ENCODE measurements at places on chromosomes 13 and 19. TPM values are rescaled to one million over a fixed set of nuclear protein-coding genes. Genes with fewer than 3 reads are reported as not detected.

PHLDB3 gene
- 46.0 TPM for total RNA-seq

GRCh38 chr19:45484273-45484945, 12.4 kb downstream of the RTN2 start:
- no peak for DNase-seq

DNA sequence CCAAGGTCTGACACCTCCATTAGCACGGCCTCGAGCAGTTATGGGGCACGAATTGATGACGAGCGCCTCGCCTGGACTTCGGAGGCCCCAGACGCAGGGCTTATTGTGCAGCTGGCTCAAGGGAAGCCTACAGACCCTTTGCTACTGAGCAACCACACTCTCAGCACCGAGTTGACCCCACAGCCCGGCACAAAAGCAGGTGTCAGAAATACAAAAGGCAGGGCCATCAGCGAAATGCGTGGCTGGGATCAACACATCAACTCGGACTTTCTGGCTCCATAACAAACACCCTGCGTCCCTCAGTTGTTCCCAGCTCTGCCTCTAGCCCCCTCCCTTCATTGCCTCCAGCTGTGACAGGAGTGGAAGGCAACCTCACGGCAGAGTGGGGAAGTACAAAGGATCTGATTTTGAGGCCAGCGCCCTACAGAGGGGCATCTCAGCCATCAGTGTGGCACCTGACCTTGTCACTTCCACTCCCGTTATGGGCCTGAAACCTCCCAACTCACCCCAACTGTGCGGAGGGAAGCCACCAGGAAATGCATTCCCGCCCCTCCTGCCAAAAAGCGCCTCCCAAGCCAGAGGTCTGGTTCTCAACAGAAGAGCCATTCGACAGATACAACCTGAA, 18.0 kb downstream of the PEPD start:
- no peak for DNase-seq

DNA sequence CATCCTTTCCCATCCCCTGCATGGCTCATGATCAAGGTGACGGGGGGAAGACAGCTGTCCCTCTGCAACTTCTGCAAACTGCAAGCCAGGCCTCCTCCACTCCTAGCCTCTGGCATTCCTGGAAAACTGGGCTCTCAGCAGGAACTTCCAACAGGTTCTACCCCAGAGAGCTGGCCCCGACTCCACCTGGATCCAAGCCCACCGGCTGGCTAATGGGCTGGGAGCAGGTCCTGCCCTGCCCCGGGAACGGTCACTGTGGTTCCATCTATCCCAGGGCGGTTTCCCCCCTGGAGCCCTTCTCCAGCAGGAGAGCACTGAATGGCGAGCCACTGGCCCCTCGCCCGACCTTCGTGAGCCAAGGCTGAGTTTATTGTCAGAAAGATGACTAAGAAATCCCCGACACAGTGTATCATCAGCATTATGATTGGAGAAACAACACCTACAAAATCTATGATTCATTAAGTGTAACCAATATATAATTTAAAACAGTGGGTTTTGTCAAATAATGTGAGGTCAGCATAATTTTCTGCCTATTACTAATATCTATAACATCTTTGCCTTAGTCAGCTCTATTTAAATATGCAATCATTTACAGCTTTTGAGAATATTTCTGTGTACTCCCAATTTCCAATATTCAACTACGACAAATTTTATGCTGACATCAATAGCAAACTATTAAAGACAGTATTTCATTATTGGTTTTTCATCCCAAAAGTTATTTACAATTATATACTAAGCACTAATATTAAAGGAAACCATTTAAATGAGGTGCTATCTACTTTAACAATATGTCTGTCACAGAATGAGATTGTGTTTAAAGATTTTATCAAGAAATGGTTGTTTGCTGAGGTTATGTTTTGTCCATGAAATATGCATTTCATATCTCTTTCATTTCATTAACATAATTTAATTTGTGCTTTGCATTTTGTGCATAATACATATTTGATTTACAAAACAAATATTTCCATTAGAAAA, 133.0 kb downstream of the URI1 start:
- no peak for DNase-seq

- DNase-seq, result no peak
Measured at GRCh38 chr19:50413096-50413495, 5.6 kb upstream of the SPIB start.

IGFL2 gene
- total RNA-seq, result not detected

- DNase-seq, result no peak
Measured at GRCh38 chr19:10737722-10738121, 19.8 kb downstream of the DNM2 start.

DNA sequence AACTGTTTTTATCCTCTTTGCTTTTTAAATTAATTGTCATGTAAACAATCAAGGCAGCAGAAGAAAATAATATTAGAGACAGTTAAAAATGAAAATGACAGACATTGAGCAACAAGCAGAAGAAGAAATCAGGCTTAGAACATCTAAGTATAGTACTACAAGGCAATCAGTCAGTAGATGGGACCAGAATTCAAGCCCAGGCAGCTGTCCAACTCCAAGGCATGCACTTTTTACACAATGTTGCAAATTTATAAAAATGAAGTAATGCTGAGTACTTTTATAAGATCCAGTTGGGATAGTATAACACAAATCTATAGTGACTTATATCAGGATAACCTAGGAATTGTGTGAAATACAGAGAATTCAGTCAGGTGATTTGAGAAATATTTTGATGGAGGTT, 2815.8 kb downstream of the PCDH9 start:
- no peak for DNase-seq

GRCh38 chr19:20186174-20186573, 19.2 kb downstream of the ZNF486 start:
- no peak for DNase-seq

- DNase-seq, result no peak
Measured at GRCh38 chr13:74335370-74335769, 201.2 kb upstream of the KLF12 start.

GRCh38 chr19:40742477-40742876, 7.8 kb downstream of the ACTMAP start:
- no peak for DNase-seq

- no peak for DNase-seq
Measured at GRCh38 chr13:45411221-45411620, 7.0 kb downstream of the SLC25A30 start.

ATCAY gene
- not detected for total RNA-seq

GRCh38 chr19:48338253-48338755, 13.0 kb downstream of the EMP3 start:
- no peak for DNase-seq

HIPK4 gene
- 0.12 TPM for total RNA-seq

PODNL1 gene
- total RNA-seq, result not detected

- no peak for DNase-seq
Measured at GRCh38 chr19:16564842-16565241, 7.4 kb downstream of the SLC35E1 start.

DNA sequence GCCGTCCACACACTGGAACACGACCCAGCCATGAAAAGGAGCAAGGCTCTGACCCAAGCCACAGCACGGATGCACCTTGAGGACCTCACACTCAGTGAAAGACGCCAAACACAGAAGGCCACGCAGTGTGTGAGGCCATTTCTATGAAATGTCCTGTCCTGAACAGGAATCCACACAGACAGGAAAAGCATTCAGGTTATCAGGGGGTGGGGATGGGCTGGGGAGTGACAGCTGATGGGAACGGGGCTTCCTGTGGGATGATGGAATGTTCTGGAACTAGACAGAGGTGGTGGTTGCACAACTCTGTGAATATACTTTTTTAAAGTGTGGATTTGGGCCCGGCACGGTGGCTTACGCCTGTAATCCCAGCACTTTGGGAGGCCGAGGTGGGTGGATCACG, 30.6 kb downstream of the GPX4 start:
- no peak for DNase-seq

DNA sequence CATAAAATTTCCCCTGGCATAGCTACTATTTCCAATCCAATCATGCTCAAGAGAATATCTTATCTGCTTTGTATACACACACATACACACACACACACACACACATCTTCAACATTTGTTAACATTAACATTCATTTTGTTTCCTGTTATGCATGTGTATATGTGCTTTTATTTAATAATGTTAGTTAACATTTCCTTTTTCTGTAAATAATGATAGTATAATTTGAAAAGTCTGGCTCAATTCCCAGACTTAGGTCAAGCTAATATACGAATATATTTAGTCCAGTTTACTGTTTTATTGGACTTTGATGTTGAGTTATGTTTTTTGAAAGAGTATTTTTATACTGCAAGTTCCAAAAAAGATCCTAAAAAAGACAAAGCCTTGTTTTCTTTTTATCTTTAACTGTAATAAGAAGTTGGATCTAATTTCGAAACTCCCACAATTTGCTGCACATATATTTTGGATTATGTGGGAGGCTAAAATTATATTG, 1072.4 kb downstream of the EFNB2 start:
- no peak for DNase-seq

RASIP1 gene
- total RNA-seq, result 0.43 TPM

DNA sequence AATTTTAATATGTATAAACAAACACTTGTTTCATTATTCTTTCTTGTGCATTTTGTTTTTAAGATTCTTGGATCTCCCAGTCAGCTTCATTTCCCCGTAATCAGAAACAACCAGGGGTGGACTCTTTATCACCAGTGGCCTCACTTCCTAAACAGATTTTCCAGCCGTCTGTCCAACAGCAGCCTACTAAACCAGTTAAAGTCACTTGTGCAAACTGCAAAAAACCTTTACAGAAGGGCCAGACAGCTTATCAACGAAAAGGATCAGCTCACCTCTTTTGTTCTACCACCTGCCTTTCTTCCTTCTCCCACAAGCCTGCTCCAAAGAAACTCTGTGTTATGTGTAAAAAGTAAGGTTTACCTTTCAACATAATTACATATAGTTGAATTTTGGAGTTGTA, 44.3 kb downstream of the ZMYM2 start:
- DNase-seq, result no peak

- DNase-seq, result no peak
Measured at GRCh38 chr13:101841698-101842097, 389.2 kb downstream of the ITGBL1 start.

ZNF69 gene
- 11.6 TPM for total RNA-seq

GRCh38 chr19:14091081-14091812, 696 bp upstream of the SAMD1 start:
- DNase-seq, result peak; percentile 75

GRCh38 chr19:22604571-22605274, 29.4 kb upstream of the ZNF492 start:
- DNase-seq, result no peak

DNA sequence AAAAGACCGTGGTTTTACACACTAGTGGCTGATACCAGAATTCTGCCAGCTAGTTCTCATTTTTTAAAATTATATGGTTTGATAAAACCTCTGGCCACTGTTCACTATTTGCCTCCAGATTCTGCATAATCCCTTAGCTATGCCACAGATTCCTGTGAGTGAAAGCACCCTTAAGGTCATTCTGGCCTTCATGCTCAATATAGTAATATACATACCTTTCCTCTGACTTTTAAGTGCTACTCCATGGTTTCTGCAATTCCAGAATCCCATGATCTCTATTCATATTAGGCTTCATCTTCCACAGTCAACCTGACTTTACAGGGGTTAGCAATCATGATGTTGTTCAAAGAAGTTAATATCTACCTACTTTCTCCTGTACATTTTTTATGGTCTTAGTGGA, 274.1 kb upstream of the EDNRB start:
- DNase-seq, result no peak

ZNF626 gene
- total RNA-seq, result 10.7 TPM

DNA sequence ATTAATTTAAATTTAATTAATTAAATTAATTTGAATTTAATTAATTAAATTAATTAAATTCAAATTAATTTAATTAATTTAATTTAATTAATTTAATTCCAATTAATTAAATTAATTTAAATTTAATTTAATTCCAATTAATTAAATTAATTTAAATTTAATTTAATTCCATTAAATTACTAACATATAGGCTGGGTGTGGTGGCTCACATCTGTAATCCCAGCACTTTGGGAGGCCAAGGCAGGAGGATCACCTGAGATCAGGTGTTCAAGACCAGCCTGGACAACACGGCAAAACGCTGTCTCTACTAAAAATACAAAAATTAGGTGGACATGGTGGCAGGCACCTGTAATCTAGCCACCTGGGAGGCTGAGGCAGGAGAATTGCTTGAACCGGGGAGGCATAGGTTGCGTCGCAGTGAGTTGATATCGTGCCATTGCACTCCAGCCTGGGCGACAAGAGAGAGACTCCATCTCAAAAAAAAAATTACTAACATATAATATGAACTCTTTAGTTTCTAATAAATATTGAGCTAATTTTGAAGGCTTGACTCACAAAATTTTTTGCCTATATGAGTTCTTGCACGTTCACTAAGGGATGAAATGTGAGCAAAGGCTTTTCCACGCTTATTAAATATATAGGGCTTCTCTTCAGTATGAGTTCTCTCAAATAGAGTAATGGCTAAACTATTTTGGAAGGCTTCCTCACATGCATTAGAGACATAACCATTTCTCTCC, 9.0 kb upstream of the USP29 start:
- DNase-seq, result no peak

GRCh38 chr19:46713781-46714443, 3.0 kb downstream of the PRKD2 start:
- peak; percentile 84 for DNase-seq

DNA sequence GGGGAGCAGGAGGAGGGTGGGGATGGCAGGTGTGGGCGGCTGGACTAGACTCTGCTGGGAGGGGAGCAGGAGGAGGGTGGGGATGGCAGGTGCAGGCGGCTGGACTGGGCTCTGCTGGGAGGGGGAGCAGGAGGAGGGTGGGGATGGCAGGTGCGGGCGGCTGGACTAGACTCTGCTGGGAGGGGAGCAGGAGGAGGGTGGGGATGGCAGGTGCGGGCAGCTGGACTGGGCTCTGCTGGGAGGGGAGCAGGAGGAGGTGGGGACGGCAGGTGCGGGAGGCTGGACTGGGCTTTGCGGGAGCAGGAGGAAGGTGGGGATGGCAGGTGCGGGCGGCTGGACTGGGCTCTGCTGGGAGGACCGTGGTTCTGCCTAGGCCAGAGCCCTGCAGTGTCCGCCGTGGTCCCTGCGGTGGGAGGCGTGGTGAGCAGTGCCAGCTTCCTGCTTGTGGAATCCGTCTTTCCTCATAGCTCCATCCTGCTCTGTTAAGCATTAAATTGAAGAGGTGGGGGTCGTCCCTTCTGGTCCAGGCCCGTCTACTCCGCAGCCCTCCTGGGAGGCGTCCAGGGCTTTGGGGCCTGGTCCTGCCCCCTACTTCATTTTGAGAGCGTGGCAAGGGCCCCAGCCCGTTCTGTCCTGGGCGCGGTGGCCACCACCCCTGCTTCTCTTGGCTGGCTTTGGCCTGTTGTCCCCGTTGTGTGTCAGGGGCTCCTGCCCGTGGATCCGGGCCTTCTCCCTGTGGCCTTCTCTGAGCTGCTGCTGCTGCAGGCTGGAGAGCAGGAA, 4.7 kb downstream of the SPPL2B start:
- no peak for DNase-seq

Measured in naive thymus-derived CD4-positive, alpha-beta T cell (primary cell).